GM12864 (cell line): ENCODE measurements at places on chromosomes 5 and 9.
A peak's percentile ranks its signal among the peaks of the same experiment; 100 is the strongest.

GRCh38 chr5:76849419-76850291 is at the start of gene S100Z:
TSS of gene S100Z (plus strand) at chr5:76850014. CDS start at chr5:76875360, 25,346 bp downstream.
- DNase-seq: no peak

DNA sequence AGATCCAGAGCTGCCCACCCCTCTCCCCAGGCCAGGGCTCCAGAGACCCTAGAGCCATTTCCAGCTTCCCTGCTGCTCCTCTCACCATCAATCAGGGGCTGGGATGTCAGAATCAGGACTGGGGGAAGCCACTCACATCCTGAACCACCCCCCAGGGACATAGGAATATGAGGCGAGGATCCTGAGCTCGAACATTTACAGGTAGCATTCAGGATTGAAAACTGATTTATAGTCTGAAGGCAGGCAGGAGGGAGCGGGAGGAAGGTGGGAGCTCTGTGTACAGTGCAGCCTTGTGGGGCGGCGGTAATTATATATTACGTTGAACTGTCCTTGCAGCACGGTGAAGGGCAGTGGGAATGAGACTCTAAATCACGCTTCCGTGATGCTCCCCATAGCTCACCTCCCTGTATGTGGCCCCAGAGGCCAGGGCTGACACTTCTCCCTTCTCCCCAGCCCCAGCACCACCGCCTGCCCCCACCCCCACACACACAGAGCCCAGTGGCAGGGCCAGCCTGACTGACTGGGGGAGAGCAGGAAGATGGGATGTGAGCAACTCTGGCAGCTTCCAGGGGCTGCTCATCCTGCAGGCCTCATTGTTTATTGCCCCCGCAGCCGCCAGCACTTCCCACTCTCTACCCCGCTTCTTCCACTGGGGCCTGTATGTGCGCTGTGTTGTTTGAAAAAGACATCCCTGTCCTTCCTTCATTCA is 76.0 kb upstream of the HSPA9 start:
- DNase-seq: no peak

GRCh38 chr9:136089697-136090045 is 5.4 kb downstream of the NACC2 start:
- no peak for DNase-seq

- no peak for DNase-seq
These were observed 56.7 kb downstream of the GADD45G start for GRCh38 chr9:89661391-89661949.

GRCh38 chr5:607541-608428 is 4.4 kb upstream of the CEP72 start:
- DNase-seq: peak; percentile 16

DNA sequence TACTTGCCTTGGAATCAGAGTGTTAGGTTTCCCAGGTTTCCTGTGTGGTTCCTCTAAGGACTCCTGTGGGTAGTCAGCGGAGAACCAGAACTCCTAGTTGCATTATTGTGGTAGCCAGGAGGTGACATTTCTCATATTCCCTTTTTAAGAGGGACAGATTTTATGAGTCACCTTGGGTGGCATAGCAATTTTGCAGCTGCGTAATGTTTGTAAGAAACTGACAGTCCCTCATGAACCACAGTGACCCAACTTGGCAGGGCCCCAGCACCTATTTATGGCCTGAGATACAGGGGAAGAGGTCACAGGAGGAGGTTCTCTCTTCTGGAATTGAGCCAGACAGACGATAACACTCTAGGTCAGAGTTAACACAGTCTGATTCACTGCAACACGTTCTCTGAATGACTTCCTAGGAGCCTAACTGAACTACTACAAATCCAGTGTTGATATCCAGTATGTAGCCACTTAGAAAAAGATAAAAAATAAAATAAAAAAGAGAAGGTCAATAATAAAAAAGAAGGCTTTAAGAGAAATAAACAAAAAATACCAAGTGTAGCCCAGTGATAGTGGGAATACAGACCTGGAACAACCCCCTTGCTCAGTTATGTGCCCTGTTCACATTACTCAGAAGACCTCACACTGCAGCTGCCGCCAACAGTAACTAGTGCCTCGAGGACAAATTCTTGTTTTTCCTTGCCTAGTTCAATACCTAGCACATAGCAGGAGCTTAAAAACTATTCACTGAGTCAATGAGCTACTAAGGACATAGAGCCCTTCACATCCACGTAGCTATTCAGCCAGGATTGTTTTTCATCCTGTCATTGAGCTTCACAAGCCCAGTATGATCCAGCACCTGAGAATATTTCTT is 50.7 kb upstream of the VLDLR start:
- DNase-seq: peak; percentile 16

DNA sequence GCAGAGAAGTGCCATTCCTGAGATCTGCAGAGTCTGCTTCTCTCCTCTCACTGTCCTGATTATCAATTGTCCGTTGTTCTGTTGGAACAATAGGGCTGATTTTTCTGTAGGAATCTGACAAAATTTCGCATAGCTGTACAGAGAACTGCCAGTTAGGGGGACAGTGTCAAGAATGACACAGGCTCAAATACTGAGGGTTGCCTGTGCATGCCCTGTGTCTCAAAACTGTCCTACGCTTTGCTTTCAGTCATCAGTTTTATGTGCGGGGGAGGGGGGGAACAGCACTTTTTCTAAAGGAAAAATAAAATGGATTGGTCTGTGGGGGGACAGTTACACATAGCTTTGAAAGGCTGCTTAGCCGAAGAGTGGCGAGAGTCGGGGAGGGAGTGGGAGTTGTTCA is 248.6 kb downstream of the PDZD2 start:
- no peak for DNase-seq

- DNase-seq: no peak
These were observed at the start of gene PLCXD3 for GRCh38 chr5:41510176-41510831. TSS of gene PLCXD3 (minus strand) at chr5:41510601. CDS start at chr5:41510526, 75 bp downstream.

- no peak for DNase-seq
These were observed 302.1 kb upstream of the IRX4 start for GRCh38 chr5:2184563-2185540.

DNA sequence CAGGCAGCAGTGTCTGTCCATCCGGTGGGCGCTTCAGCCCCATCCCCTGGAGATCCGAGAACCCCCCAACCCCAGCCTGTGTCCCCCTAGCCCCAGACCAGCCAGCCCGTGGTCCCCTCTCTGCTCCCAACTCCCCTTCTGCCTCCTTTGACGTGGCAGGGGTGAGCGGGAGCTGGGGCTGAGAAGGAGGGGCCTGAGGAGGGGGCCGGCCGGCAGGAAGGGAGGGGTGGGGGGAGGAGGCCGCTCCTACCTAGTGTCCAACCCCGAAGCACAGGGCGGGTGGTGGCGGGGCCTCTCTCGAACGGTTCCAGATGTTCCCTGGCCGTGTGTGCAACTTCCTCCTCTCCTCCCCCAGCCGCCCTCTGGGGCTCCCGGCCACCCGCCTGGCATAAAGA is 31.0 kb downstream of the GOLGA2 start:
- DNase-seq: no peak

GRCh38 chr9:23644326-23644725 is 181.7 kb downstream of the ELAVL2 start:
- no peak for DNase-seq

- DNase-seq: no peak
These were observed 22.4 kb downstream of the MOCS2 start for GRCh38 chr5:53087171-53087570.

- no peak for DNase-seq
These were observed 521.9 kb downstream of the PDE4D start for GRCh38 chr5:59371525-59372127.

DNA sequence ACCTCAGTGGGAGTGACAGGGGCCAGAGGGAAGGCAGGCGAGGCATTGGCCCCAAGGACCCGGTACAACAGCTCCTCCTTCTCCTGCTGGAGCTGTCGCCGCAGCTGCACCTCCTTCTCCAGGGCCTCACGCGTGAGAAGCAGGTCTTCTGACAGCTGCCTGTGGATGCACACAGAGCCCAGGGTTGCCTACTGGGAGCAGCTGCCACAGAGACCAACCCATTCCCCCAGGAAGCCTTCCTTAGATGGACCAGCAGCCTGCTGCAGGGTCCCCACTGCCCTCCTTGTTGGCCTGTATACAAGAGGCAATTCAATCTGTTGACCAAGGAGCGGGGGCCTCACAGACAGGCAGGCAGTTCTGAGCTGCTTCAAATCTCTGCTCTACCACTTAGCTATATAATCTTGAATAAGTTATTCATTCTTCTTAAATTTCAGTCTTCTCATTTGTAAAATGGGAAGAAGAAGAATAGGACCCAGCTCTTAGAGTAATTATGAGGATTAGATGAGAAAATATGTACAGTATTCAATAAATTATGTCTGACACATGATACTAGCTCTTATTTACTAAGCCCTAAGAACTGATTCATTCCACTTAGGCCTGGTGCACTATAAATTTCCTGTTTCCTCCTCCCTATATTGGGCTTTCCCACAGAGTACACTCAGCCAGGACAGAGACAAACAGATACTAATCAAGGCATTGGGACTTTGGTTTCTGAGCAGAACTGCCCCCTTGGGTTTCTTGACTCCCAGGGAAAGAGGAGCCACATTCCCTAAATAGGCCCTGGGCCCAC is 26.1 kb upstream of the ANXA6 start:
- no peak for DNase-seq

- peak; percentile 21 for DNase-seq
These were observed 1.4 kb upstream of the CIZ1 start for GRCh38 chr9:128192601-128193371.

DNA sequence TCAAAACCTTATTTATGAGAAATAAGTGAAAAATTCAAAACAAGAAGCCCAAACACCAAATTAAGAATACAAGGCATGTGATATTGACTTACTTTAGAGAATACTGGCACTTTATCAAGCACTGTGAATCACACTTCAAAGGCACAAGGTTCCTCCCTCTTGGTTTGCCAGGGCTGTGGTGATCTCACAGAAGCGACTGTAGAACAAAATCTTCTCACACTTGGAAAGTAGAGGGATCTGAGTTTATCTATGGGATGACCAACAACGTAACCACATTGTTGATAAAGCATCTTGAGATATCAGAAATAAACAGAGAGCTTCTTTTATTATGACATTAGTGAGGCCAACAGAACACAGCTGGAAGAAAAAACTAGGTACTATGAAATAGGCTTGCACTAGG is 295.9 kb downstream of the NFIB start:
- DNase-seq: no peak

GRCh38 chr5:155546075-155546474 is 532.5 kb downstream of the KIF4B start:
- DNase-seq: no peak

- no peak for DNase-seq
These were observed 198.1 kb downstream of the GADD45G start for GRCh38 chr9:89802781-89803355.

- DNase-seq: no peak
These were observed 1.1 kb downstream of the CTNNAL1 start for GRCh38 chr9:109012009-109012875.
